Mammary epithelial cell (primary cell): ENCODE measurements at places on chromosomes 3 and 15. TPM values are rescaled to one million over a fixed set of nuclear protein-coding genes. Genes with fewer than 3 reads are reported as not detected.

FBLN2 gene
- 0.43 TPM in 1 of 2 replicates, not detected in the other for total RNA-seq

ATP13A4 gene
- total RNA-seq, result not detected in 2 replicates

FGF12 gene
- not detected in 2 replicates for total RNA-seq

KBTBD13 gene
- total RNA-seq, result not detected

SLC9C1 gene
- 1.7 TPM for total RNA-seq

ALS2CL gene
- total RNA-seq, result 57.5 TPM

SLCO2A1 gene
- 0.32 and 0.38 TPM in 2 replicates for total RNA-seq

PLA2G4E gene
- total RNA-seq, result 0.45 TPM in 1 of 2 replicates, not detected in the other

SMCO1 gene
- not detected for total RNA-seq

SKOR1 gene
- 0.27 TPM in 1 of 2 replicates, not detected in the other for total RNA-seq

RBMS3 gene
- total RNA-seq, result 51.5 TPM

GCHFR gene
- total RNA-seq, result 1.0 TPM

GOLGA8T gene
- total RNA-seq, result not detected in 2 replicates

SLC22A14 gene
- 0.33 TPM for total RNA-seq

KBTBD8 gene
- 2.6 and 3.5 TPM in 2 replicates for total RNA-seq

ZNF80 gene
- not detected in 2 replicates for total RNA-seq

RARRES1 gene
- 24.3 TPM for total RNA-seq

ADPRH gene
- 9.5 TPM for total RNA-seq

LRRIQ4 gene
- 0.17 TPM for total RNA-seq

TGM5 gene
- not detected in 2 replicates for total RNA-seq

FNDC3B gene
- 200 TPM for total RNA-seq

CHST14 gene
- 8.3 and 11.1 TPM in 2 replicates for total RNA-seq

MUC13 gene
- not detected for total RNA-seq

NSMCE3 gene
- total RNA-seq, result 10.2 TPM

CHRNA7 gene
- 0.50 TPM for total RNA-seq

ALDH1L1 gene
- 0.71 and 0.96 TPM in 2 replicates for total RNA-seq

DNAJB8 gene
- total RNA-seq, result not detected in 2 replicates

CADPS gene
- not detected for total RNA-seq

SCN11A gene
- not detected for total RNA-seq

SYNM gene
- 4.3 TPM for total RNA-seq

OR5H6 gene
- not detected for total RNA-seq

ATG3 gene
- 51.3 TPM for total RNA-seq

PEX11A gene
- total RNA-seq, result 7.3 TPM

EXD1 gene
- total RNA-seq, result not detected

UBE2Q2 gene
- total RNA-seq, result 57.2 TPM

FSTL1 gene
- 161 TPM for total RNA-seq

FMN1 gene
- total RNA-seq, result 6.7 TPM

GHSR gene
- total RNA-seq, result not detected

RAB43 gene
- 21.6 and 30.5 TPM in 2 replicates for total RNA-seq

GPR87 gene
- 66.1 and 72.3 TPM in 2 replicates for total RNA-seq

PRSS50 gene
- total RNA-seq, result not detected in 2 replicates

IGSF11 gene
- 0.19 TPM in 1 of 2 replicates, not detected in the other for total RNA-seq

CCR1 gene
- not detected in 2 replicates for total RNA-seq

KCNH8 gene
- total RNA-seq, result 0.08 and 0.14 TPM in 2 replicates

SHC4 gene
- 4.8 and 5.5 TPM in 2 replicates for total RNA-seq

HTR3E gene
- total RNA-seq, result not detected
